Activated CD8-positive, alpha-beta memory T cell treated with anti-CD3 and anti-CD28 coated beads for 48 hours (primary cell): ENCODE measurements at places on chromosomes 3 and 15.

- DNase-seq, result no peak
These were observed 31.1 kb downstream of the RNF13 start for GRCh38 chr3:149844091-149844490.

DNA sequence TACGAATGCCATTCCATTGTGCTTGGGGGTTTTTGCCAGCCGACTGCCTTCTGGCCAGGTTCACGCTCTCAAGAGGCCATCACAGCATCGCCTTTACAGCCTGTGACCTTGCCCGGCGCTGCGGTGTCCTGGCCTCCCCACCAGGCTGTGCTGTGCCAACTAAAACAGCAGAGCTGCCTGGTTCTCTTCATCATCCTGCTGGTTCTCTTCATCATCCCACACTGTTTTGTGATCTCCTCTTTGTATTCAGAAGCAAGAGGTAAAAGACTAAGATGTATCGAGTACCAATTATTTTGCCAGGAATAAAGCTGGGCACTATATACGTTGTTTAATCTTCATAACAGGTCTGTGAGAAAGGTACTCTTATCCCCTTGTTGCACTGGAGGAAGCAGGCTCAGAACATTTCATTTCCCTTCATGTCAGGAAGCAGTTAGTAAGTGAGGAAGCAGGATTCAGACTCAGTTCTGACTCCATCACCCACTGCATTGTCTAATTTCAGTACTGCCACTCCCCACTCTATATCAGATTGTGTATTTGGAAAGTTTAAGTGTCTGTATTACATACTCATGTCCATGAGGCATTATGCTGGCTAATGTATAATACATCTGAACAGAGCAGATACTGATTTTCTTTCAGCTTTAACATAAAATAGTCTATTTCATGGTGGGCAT, 92.7 kb downstream of the LRRC28 start:
- no peak for DNase-seq

- DNase-seq, result no peak
These were observed 41.5 kb downstream of the DLG1 start for GRCh38 chr3:197256836-197257444.

- no peak for DNase-seq
These were observed 80.3 kb upstream of the PRTG start for GRCh38 chr15:55823191-55823670.

DNA sequence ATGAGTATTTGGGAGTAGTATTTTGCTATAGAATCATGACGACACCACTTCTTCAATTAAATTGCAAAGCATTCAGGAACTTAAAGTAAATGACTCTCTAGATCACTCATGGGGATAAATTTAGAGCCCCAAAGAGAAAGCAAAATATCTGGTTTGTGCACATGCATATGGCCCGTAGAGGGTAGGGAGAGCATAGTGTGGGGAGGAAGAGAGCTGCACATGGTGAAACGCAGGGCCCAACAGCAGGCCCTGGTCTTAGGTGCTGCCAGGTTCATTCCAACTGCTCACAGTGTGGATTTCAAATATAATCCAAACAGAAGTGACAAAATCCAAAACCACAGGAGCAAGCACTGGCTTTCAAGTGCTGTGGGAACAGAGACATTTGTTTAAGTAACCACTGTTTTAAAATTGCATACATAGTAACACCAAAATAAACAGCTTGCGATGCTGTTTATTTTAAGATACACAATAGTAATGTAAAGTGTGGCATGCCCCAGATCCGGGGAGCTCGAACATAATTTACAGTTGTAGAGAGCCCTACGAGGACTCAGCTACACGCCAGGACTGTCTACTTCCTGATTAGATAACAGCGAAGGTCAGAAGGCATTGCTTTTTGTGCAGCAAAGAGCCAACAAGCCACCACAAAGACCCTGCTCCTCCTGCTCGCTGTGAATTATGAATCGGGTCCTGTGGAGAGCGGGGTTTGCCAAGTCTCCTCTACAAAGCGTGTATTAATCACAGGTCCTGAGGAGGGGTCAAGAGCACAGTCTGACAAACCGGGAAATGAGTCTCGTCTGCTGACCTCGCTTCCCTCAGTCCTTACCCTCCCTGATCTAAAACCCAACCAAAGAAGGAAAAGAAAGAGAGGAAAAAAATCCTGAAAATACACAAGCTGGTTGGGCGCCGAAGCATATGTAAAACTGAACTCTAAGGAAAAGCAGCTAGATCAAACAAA, 80.6 kb downstream of the MEIS2 start:
- DNase-seq, result no peak

- no peak for DNase-seq
These were observed 31.2 kb downstream of the GOLGB1 start for GRCh38 chr3:121718205-121718846.

- DNase-seq, result no peak
These were observed 1554.9 kb downstream of the SI start for GRCh38 chr3:163523375-163523774.

DNA sequence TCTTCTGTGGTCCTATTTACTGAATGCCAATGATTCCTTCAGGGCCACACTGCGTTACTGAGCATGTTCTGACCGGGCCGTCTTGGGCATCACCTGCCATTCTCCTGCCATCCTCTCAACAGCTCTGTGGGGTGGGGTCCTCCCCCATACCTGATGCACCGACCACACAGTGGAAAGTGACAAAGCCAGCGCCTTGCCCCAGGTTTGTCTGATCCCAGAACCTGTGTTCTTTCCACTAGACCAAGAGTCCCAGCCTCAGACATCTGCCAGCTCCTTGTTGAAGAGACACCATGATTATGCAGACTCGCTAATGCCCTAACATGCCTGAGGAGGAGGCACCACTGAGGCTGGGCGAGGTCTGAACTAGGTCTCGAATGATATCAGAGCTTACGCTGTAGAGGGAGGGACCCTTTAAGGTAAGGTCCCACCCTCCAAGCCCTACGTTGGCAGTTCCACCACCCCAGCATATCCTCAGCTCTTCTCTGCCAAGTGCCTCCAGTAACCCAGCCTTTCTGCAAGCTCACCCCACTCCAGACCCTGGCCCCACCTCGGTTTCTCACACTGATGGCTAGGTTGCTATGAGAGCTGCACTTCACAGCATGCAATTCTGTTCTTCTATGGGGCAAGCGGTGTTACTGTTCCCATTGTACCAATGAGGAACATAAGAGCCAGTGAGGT, 29.8 kb upstream of the PLXNA1 start:
- no peak for DNase-seq

DNA sequence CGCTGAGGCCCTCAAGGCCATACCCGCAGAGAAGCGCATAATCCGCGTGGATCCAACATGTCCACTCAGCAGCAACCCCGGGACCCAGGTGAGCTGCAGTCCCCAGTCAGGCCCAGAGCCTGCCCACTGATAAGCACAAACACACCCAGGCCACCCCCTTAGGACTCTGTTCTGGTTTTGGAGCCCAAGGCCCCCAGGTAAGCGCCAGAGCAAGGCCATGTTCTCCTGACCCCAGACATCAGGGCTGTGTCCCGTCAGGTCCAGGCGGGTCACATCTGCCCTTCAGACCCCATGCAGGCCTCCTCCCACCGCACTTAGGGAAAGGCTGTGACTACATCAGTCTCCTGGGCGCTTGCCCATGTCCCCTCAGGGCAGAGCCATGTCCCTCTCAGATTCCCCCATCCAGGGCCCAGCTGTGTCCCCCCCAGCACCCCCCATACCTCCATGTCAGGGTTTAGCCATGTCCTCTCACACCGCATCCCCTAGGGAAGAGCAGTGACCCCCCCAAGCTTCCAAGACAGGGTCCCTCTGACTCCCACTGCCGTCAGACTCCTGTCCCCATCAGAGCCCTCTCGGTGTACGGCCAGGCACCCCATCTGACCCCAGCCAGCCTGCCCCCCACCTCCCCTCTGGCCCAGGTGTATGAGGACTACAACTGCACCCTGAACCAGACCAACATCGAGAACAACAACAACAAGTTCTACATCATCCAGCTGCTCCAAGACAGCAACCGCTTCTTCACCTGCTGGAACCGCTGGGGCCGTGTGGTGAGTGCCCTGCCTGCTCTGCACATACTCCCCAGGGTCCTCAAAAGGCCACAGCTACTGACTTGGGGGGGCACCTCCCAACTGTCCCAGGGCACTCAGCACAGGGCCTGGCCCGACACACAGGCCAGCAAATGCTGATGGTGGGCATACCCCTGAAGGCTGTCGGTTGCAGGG, 1.6 kb downstream of the PARP3 start:
- DNase-seq, result no peak

DNA sequence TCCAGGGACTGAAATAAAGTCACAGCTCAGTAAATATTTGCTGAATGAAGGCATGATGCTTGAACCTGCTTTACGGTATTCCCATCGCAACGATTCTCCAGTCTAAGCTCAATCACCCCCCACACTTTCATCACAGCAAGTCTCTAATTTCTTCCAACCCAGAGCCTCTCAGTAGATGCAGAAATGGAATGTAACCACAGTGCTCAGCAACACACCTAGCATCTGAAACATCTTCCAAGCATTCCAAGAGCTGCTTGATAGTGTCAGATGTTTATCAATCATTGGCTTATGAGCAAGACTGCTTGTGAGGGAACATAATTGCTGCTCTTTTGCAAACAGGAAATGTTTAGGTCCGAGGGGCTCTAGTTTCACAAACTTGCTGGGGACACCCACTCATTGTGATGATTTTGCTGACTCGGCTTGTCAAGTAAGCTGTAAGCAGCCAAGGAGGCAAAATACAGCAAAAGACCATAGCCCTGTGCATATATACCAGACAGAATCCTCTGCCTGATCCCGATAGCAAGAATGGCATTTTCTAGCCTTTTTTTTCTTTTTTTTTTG, 751.2 kb downstream of the NR2F2 start:
- no peak for DNase-seq

DNA sequence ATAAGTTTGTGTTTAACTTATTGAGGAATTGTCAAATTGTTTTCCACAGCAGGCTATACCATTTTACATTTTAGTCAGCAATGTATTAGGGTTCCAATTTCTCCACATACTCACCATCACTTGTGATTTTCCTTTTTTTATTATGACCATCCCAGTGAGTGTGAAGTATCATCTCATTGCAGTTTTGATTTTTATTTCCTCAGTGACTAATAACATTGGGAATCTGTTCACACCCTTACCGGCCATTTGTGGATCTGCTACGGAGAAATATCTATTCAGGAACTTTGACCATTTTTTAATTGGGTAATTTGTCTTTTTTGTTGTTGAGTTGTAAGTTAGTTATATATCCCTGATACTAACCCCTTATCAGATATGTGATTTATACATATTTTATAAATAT, 54.8 kb upstream of the LMCD1 start:
- no peak for DNase-seq

DNA sequence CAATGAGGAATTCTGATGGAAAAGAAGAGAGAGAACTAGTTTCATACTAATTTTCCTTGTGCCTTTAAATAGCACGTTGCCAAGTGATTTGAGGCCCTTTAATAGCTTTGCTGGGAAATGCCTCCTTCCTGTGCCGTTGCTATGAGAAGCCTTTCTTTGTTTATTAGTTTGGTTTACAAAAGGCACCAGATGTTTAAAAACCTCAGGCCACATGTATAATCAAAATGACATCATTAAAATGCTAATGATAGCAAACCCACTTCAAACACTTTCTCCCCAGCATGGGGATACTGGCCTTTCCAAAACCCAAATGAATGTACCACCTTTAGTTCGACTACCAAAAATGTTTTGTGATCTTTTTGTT, 50.0 kb upstream of the TBC1D23 start:
- DNase-seq, result no peak

- no peak for DNase-seq
These were observed 232.4 kb downstream of the NFKBIZ start for GRCh38 chr3:102081572-102082289.

- DNase-seq, result no peak
These were observed 177.0 kb downstream of the MAGI1 start for GRCh38 chr3:65861718-65862117.

DNA sequence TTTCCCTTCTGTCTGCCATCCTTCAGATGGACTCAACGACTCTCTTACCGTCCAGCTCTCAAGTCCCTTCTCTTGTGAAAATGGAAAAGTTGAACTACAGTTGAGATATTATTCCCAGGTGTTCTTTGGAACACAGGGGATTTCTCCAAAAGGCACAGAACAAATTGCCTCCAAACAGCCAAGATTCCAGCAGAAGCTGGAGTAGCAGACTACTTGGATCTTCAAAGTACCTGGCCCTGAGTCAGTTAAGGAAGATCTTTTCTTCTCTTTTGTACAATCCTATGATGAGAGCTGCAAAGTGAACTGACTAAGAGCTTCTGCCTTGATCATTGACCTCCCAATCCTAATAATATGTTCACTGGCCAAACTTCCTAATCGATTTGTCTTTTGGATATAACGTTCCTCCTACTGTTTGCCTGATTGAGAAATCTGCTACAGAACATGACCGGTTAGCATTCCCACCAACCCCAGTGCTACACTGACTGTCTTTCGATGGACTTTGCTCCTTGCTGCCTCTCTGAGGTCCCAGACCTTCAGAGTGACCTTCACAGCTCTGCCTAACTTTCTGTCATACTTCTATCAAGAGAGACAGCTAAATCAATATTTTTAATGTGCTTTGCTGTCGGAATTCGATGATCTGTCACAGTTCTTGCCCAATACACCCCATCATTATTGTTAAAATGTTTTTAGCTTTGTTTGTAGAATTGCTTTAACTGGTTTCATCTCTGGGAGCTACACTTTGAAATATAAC, 21.9 kb downstream of the PAQR9 start:
- no peak for DNase-seq

- DNase-seq, result no peak
These were observed 33.6 kb downstream of the CD200R1L start for GRCh38 chr3:112813016-112813415.

DNA sequence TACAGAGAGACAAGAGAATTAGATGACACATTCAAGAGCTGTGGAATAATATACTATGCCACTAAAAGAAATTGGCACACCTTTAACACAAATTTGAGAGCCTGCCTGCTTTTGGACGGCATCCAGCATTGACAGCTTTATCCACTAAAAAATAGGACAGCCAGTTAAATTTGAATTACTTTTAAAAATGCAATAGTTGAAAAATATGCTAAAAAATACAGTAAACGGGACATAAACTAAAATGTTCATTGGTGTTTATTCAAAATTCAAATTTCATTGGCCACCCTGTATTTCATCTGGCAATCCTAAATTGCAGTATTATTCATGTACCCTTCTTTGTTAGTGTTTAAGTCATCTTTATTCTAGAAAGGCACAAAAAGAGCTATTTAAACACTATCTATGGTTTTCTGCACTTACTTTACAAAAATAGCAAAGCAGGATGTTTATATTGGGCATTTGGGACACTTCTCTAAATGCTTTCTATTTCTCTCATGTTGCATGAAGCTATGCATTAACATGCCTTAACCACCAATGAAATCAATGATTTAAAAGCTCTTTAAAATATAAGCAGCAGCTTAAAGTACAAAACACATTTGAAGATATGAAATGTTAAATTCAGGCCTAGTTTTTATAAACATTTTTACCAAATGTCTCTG, 160.1 kb downstream of the NEK10 start:
- DNase-seq, result no peak

DNA sequence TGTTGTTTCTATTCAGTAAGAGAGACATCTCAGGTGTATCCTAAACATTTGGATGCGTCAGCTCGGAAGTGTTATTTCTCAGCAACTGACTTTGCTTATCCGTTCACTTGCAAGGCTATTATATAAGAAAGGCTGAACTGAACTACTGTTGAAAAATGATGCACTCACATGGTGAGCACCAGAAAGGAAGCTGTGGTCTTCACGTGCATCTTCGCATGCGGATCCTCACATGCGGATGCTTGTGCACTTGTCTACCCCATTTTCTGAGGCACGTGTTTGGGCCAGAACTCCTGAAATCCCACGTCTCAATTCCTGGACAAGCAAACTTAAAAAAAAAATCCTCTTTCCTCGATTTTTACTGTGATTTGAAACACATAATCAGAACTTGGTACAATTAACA, 63.2 kb downstream of the PDZRN3 start:
- no peak for DNase-seq

GRCh38 chr3:122299872-122300460, 25.1 kb upstream of the CSTA start:
- no peak for DNase-seq
